ENCODE measurements at places on chromosomes 1 and 21.

GRCh38 chr1:65334081-65334480 lies 24.7 kb downstream of the DNAJC6 start:
- DNase-seq, result no peak

DNA sequence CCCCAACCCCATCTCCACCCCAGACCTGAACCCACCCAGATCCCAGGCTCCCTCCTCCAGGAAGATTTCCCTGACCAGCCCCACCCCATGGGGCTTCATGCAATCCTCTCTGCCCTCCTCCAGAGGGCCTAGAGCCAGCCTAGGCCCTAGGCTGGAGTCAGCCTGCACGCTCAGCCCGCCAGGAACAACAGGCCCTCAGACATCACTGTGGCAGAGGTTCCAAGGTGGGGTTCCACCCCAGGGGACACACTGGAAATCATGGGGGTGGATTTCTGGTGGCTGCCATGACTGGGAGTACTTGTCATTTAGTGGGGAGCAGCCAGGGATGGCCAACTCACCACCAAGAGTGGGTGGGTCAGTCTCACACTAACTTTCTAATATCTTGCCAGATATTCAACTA lies 122.0 kb downstream of the GLIS1 start:
- no peak for DNase-seq

DNA sequence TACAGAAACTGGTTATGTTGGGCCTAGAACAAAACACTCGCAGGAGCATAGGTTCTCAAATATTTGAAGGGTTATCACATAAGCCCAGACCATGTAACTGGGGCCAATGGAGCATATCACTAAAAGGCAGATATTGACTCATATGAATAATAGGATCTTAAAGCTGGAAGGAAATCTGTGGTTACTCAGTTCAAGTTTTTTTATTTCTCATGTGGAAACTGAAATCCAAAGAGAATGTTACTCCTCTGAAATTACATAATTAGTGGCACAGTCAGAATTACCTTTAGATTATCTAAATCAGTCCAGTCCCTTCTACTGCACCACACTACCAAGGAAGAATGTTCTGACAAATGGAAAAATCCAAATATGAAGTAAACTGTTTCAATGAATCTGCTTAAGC lies 12.0 kb downstream of the SLAMF8 start:
- DNase-seq, result no peak

DNA sequence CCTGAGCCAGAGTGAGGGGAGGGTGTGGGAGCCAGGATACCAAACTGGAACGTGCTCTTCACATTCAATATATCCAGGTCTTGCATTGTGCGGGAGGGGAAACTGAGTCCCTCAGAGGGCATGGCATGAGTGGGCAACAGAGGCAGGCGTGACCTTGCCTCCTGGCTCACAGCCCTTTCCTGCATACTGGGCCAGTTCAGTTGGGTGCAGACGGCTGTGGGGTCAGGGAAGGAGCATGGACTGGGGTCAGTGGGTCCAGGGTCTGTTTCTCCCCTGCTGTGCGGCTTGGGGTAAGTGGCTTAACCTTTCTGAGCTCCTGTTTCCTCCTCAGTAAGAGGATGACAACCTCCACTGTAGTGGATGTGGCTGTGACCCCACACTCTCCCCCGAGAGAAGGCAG lies 16.6 kb downstream of the SERINC2 start:
- DNase-seq, result no peak

DNA sequence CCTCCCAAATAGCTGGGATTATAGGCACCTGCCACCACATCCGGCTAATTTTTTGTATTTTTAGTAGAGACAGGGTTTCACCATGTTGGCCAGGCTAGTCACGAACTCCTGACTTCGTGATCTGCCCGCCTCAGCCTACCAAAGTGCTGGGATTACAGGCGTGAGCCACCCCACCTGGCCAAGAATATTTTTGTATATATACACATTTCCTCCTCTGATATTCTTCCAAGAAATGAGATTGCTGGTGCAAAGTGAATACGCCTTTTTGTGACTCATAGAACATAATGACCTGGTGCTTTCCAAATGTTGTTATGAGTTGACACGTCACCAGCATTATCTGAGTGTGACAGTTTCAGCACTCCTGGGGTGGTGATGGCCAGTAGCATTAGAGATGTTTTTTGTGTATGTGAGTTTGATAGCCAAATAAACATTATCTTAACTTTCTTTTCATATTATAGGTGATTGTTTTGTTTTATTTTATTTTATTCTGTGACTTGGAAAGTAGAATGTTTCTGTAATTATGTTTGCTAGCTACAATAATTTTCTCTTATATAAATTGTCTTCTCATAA lies 54.9 kb downstream of the KCNK1 start:
- DNase-seq, result peak; percentile 27

- DNase-seq, result no peak
Observed at GRCh38 chr1:50427086-50427817, 4.0 kb upstream of the DMRTA2 start.

DNA sequence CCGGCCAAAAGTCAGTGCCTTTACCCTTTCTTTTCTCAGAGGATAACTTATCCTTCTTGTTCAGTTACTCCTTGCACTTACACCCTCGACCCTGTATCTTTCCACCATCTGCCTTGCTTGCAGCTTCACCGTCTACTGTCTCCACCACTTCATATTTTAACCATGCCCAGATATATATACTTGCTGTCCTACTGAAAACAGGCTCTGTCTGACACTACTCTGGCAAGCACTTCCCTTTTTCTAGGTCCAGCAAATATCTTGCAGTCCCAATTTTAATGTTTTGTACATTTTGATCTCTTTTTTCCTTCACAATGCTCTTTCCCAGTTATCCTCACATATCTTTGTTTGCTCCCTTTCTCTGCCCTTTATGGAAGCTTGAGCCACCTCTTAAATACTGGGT lies 308.6 kb downstream of the TPR start:
- no peak for DNase-seq

- DNase-seq, result no peak
Observed at GRCh38 chr1:109255097-109255651, 5.8 kb downstream of the CELSR2 start.
